ENCODE measurements at places on chromosomes 3 and 15.

DNA sequence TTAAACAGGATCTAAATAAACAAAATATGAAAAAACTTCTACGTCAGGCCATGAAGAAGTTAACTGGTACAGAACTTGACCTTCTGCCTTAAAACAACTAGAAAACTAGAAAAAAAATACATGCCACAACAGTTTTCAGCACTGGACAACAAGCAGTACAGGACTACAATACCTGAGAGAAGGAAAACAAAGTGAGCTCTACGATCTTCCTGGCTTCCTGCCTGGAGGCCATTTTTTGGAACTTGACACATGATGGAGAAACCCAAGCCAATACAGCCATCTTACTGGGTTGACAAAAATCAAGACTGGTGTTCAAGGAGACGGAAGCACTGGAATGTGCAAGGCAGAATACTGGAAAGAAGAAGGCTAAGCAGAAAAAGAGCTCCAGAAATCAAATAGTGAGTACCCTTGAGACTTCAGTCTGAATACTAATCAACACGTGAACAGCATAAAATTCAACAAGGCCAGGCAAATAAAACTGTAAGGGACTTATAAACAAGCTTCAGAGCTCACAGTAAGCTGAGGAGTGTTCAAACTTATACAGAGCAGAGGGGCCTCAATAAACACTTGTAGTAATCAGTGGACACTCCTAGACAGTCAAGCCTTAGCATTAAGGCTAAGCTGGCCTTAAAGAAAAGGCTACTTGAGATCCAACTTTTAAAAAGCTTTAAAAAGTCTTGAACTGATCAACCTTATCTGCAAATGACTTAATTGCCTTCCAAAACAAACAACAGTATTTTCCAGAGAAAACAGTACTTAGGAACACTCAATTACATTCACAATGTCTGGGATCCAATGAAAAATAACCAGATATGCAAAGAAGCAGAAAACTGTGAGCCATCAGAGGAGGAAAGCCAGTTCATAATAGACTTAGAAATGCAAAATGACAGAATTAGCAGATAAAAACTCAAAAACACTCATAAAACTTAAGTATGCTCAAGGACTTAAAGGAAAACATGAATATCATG, 63.2 kb downstream of the DLG1 start:
- DNase-seq = no peak

DNA sequence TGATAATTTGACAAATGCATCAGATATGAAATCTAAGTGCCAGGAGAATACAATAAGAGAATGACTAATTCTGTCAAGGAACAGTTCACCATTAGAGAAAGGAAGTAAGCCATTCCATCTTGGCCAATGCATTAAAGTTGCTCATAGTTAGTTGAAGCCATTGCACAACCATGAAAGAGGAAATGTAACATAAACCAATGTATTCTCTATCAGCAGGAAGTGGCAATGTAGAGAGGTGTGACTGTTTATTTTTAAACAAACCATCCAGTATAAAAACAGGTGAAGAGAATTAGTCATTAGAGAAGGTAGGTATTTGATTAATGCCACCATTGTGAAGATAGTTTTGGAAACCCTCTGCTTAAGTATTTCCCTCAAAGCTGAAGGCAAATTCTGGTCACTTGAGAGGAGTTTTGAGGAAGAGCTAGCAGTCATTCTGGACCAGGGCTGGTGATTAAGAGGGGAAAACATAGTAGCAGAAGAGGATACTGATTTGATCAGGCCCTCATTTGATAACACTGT, 10.7 kb upstream of the ANXA2 start:
- no peak for DNase-seq

- DNase-seq = no peak
Observed at GRCh38 chr3:17182166-17182565, 297.4 kb downstream of the PLCL2 start.

DNA sequence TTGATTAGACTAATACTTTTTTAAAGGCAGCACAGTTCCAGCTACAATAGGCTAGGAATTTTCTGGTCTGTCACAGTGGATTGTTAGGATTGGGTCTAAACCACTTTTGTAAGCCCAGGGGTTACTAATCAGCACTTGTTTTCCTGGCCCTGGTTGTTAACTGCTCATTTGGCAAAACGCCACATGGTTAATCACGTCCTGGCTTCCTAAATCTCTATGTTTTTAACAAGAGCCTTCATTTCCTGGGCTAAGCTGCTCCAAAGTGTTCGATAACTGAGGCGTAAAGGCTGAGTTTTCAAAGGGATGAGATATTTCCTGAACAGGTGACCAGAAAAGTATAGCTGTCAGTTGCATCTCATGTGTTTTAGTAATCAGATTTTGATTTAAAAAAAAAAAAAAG, 38.9 kb upstream of the CLRN1 start:
- DNase-seq = peak; percentile 45

- no peak for DNase-seq
Observed at GRCh38 chr15:69098771-69099170, 61.7 kb upstream of the GLCE start.

- no peak for DNase-seq
Observed at GRCh38 chr3:100426067-100426682, 24.8 kb downstream of the LNP1 start.

GRCh38 chr3:137103739-137104138, 146.0 kb downstream of the IL20RB start:
- no peak for DNase-seq

GRCh38 chr15:66224946-66225345, 28.6 kb downstream of the MEGF11 start:
- DNase-seq = peak; percentile 25

GRCh38 chr3:114714237-114714636, 420.4 kb downstream of the TIGIT start:
- peak; percentile 2 for DNase-seq

DNA sequence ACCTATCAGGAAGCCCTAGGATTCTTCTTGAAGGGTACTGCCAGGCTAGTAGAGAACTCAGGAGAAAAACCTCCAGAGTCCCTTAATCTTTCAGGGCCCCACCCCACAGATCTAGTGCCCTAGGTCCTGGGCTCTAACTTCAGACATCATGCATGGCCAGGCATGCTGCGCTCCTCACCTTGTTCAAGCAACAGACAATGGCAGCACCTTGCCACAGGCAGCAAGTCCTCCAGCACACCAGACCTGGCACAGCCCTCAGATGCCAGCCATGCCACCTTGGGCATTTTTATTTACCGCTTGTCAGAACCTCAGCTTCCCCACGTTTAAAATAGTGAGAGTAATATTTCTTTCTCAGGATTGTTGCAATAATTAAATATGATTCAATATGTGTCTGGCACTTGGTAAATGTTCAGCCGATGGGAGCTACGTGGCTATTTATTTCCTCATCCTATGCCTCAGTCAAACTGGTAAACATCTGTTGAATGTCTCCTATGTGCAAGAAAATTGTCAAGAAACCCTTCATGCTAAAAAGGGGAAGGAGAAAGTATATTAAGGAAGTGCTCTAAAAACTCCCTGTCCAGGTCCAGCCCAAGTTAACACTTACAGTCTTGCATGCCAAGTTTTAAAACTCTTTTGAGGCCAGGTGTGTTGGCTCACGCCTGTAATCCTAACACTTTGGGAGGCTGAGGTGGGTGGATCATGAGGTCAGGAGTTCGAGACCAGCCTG, 14.5 kb upstream of the CCR1 start:
- DNase-seq = no peak

DNA sequence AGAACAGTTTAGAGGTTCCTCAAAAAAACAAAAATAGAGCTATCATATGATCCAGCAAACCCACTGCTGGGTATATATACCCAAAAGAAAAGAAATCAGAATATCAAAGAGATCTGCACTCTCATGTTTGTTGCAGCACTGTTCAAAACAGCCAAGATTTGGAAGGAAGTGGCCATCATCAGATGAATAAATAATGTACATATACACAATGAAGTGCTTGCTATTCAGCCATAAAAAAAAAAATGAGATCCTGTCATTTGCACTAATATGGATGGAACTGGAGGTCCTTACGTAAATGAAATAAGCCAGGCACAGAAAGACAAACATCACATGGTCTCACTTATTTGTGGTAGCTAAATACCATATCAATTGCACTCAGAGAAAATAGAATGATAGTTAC, 58.4 kb downstream of the SCAPER start:
- peak; percentile 20 for DNase-seq

Data from NCI-H345 (cell line).